ENCODE measurements at places on chromosomes 4 and X.

- DNase-seq = no peak
Observed at GRCh38 chr4:111499706-111500105, 645.5 kb upstream of the FAM241A start.

DNA sequence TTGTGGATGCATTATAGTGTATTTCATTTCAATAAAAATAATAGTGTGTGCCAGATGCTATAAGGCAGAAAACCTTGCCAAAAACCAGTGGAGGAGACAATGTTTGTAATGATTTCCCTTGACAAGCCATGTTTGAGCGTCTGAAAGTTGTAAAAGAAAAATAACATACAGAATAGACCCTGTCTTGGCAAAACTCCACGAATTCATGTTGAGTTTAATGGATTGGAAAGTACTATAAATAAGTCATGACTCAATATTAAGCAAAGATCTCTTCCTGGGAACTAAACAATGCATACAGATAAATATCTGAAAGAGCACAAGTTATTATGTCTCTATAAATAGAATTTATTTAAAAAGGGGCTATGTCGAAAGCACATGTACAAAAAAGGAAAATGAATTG lies 543.5 kb downstream of the GABRG1 start:
- DNase-seq = no peak

DNA sequence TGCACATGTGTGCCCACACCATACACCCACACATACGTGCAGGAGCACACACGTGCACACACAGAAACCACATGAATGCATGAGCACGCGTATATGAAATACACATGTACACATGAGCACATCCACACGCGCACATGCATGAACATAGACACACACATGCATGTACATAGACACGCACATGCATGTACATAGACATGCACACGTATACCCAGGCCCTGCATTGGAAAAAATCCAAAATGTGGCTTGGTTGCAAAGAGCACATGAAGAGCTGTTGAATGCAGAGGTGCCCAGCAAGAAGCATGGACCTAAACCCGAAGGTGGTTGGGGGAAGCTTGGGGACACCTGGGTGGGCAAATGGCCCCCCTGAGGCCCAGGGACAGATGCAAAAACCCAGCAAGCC lies 18.5 kb downstream of the CD99 start:
- DNase-seq = no peak

- DNase-seq = no peak
Observed at GRCh38 chr4:147453561-147454141, 27.2 kb upstream of the EDNRA start.

- no peak for DNase-seq
Observed at GRCh38 chr4:146791439-146791838, 152.7 kb downstream of the POU4F2 start.

DNA sequence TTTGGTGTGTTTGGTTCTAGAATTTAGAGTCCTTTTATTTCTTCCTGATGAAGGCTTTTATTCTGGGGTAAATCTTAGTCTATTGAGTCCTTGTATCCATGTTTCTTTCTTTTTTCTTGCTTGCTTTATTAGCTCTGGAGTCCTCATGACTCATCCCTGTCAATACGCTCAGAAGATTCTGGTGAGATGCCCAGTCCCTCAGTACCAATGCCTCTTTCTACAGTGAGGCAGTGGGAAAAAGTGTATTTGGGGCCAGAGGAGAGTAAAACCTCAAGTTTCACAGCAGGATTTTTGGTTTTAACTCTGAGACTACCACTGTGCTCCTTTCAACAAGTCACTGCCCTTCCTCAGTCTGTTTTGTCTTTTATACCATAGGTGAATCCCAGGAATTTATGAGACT lies 368.0 kb downstream of the GBA3 start:
- DNase-seq = no peak

DNA sequence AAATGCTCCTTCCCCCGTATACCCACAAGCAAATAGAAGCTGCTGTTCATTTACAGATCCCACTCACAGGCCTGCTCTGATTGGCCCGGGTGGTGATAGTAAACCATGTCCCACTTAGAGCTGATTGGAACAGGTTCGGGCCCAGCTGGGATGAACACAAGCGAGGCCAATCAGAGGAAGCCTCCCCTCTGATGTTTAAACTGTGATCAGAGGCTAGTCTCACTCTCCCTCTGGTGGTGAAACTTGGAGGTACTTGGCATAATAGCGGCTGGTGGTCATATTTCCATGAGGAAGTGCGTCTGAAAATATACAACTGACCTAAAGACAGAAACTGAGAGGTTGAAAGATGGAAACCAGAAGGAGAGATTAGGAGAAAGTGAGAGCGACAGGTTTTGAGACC lies 51.5 kb upstream of the TRPC3 start:
- no peak for DNase-seq

GRCh38 chr4:159190651-159191050 lies 87.8 kb downstream of the RAPGEF2 start:
- DNase-seq = no peak

GRCh38 chrX:143873343-143873742 lies 10.5 kb upstream of the UBE2NL start:
- DNase-seq = no peak

Measured in activated T-helper 9 cell treated with anti-CD3 and anti-CD28 coated beads, Interleukin-2, amount 50 U/mL, for 16 hours (primary cell).